ENCODE measurements at places on chromosomes 2 and 18.

DNA sequence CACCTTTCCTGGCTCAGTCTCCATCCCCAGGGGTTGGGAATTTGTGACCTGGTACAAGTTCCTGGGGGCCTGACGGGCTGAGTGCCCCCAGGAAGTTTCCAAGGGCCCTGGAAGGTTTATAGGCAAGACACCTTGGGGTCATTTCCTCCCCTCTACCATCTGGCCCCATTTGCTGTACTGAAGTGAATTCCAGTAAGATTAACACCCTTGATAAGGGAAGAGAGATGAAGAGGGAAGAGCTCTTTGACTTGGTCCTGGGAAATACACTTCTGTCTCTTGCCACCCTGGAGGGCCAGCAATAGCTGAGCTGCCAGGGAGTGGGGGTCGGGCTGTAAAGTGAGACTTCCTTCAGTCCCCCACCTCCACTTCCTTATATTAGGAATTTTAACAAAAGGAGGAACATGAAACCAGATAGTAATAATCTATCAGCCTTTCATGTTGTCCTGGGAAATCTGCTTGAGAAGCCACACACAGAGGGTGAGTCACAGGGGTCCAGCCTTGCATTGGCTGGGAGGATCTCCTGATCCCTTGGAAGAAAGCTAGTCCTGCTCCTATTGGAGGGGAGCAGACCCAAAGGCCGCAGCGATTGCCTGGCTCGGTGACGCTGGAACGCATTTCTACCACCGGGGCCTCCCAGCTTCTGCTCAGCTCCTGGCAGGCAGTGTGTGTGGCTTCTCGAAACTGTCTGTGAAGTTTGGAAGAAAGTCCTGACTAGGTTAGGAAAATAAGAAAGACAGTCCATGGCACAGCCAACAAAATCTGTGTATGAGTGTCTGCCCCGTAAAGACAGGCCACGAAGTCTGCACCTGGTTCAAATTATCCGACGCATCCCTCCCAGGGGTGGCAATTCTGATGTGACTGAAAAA is 87.3 kb downstream of the ACAA2 start:
- DNase-seq = no peak

- no peak for DNase-seq
Measured at GRCh38 chr2:197673106-197673505, 2.3 kb downstream of the RFTN2 start.

- peak; percentile 55 for DNase-seq
Measured at GRCh38 chr2:225041207-225041850, 939 bp downstream of the DOCK10 start.

GRCh38 chr2:78132391-78133370 is 610.5 kb upstream of the LRRTM4 start:
- DNase-seq = no peak

DNA sequence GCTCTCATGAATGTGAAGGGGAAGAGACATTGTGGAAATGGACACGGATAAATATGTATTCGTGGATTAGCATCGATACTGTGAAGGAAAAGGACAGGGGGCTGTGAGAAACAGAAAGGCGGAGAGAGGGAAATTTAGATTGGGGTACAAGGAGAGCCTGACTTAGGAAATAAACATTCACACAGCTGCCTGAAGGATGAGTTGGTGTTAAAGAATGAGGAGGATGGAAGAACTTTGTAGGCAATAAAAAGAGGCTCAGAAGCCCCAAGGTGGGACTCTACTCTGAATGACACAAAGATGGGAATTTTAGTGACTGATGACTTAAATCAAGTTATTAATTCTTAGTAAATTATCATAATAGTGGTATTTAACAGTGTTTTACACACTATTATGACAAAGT is 10.1 kb downstream of the MYO1B start:
- no peak for DNase-seq

DNA sequence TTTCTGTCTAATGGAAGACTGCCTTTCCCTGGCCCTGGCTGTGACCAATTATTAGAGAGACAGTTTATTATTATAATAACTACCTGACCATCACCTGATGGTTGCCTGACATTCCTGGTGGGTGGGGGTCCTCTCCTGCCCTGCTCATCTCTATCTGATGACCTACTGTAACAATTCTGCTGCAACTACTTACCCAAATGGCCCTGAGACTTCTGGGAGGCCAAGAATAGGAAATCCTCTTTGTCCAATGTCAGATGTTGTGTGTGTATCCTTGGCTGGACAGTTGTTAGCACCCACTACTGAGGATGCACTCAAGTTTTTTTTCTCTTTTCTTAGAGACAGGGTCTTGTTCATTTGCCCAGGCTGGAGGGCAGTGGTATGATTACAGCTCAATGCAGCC is 110.3 kb downstream of the DDX1 start:
- DNase-seq = no peak

DNA sequence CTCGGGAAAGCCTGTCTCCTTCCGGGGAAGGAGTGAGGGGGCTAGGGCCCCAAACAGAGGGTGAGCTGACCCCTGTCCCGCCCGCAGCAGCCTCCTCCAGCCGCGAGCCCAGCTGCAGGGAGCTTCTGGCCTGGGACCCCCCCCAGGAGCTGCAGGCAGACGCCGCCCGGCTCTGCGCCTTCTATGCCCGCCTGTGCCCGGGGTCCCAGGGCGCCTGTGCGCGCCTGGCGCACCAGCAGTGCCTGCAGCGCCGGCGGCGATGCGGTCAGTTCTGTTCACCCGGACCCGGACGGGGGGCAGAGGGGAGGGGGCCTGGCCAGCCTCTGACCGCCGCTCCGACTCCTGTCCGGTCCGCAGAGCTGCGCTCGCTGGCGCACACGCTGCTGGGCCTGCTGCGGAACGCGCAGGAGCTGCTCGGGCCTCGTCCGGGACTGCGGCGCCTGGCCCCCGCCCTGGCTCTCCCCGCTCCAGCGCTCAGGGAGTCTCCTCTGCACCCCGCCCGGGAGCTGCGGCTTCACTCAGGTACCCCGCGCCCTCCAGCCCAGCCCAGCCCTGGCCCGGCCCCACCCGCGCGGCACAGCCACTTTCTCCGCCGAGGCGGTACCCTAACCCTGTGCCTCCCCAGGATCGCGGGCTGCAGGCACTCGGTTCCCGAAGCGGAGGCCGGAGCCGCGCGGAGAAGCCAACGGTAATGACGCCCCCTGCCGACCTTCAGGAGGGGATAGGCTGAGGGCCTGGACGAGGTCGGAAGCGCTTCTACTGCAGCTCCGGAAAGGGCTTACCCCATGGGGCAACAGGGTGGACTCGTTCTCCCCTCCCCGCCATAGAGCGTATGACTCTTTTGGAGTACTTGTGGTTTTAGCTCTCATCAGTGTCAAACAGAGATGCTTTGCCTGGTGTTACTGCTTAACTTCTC is 2.0 kb upstream of the CHRND start:
- no peak for DNase-seq

GRCh38 chr2:203645831-203646230 is 60.6 kb upstream of the CD28 start:
- no peak for DNase-seq

DNA sequence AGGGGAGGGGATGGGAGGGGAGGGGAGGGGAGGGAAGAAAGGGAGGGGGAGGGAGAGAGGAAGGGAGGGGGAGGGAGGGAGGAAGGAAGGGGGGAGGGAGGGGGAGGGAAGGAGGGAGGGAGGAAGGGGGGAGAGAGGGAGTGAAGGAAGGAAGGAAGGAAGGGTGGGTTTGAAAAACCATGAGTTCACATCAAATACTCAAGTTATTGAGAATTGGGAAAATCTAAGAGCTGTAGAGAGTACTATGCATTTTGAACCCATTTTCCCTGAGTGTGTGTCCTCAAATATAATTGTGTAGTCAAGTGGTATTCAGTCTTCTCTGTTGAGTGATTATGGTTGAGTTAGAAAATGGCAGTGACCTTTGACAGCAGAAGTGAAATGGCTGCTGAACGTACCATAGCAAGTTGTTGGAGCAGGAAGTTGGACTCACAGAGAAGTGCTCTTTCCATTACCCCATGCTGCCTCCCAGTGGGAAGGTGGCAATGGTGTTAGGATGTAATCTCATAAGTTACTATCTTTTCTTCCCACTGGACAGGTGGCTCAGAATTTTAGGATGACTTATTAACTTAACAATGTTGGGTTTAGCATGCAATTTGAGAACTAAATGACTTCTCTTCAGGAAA is 214.6 kb downstream of the SETBP1 start:
- DNase-seq = no peak

DNA sequence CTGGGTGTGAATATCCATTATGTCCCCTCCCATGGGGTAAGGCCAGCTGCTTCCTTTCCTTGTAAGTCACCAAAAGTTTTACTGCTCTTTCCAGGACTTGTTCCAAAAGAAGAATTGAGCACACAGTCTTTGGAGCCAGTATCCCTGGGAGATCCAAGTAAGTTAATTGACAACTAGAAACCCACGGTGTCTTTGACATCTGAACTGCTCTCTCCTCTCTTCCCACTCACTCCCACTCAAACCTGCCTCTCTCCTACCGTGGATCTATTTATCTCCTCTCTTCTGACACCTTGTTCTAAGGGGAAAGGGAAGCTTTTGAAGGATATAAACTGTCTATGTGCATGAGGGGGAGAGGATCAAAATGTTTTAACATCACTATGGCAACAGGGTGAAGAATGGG is 86.7 kb downstream of the VIT start:
- DNase-seq = no peak

DNA sequence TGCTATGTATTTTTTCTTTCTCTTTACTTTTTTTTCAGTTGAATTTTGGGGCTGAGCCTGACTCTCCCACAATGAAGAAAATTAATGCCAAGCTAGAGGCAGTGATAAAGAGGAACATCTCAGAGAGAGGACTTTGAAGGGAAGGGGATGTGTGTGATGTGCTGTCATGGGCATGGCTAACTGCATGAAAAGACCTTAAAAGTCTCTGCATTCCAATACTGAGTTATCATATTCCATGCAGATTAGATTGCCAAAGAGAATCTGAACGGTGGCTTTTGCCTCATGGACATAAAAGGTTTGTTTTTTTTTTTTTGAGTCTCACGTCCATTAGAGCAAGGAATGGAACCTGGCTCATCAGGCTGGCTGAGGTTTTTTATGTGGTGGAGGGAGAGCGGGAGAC is 213.9 kb downstream of the PIK3C3 start:
- DNase-seq = no peak

GRCh38 chr2:235106874-235107639 is 155.2 kb downstream of the SH3BP4 start:
- DNase-seq = no peak

GRCh38 chr2:213766465-213766901 is 482.2 kb downstream of the SPAG16 start:
- DNase-seq = no peak

DNA sequence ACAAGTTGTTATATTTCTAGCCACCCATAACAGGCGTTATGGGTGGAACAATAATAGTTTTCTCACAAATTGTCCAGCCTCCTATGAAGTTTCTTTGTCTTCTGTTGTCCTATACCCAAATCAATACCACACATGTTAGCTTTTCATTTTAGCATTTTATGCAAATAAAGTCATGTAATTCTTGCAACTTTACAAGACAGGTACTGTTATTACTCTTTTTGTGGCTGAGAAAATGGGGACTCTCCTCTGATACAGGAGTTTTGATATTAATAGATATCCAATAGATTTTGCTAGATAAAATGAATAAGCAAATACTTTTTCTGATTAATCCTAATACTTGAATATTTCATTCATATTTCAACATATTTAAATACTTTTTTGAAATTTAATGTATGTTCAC is 151.0 kb downstream of the PMAIP1 start:
- DNase-seq = no peak

DNA sequence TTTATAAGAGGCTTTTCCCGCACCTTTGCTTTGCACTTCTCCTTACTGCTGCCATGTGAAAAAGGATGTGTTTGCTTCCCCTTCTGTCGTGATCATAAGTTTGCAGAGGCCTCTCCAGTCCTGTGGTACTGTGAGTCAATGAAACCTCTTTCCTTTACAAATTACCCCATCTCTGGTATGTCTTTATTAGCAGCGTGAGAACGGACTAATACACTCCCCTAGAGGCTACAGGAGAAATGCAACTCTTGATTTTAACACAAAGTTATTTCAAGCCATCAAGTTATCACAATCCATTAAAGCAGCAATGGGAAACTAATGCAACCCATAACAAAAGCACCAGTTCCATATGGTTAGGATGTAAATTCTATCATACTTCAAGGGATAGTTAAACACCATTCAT is 1378.8 kb upstream of the DDX18 start:
- DNase-seq = no peak

DNA sequence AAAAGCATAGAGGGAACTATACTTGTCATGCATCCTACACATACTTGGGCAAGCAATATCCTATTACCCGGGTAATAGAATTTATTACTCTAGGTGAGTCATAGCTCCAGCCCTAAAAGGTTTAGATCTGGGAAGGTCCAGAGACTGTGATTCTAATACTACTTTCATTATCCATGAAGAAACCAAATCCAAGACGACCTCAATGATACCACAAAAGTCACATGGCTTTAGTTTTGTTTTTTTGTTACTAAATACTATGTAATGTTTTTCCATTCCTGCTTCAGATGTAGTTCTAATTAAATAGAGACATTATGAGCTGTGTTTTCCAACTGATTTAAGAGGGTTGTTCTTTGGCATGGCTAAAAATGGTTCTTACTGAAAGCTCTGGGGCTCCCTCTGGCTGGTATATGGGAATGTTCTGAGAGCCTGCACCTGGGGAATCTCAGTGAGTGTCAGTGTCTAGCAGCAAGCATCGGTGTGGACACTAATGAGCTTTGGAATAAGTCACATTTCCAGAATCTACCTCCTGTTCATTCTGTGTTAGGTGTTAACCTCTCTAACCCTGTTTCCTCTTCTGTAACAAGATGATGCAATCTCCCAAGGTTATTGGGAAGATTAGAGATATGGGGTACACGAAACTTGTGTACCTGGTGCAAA is 20.5 kb upstream of the IL1RL2 start:
- no peak for DNase-seq

- DNase-seq = no peak
Measured at GRCh38 chr2:11367170-11367730, 22.8 kb upstream of the ROCK2 start.

DNA sequence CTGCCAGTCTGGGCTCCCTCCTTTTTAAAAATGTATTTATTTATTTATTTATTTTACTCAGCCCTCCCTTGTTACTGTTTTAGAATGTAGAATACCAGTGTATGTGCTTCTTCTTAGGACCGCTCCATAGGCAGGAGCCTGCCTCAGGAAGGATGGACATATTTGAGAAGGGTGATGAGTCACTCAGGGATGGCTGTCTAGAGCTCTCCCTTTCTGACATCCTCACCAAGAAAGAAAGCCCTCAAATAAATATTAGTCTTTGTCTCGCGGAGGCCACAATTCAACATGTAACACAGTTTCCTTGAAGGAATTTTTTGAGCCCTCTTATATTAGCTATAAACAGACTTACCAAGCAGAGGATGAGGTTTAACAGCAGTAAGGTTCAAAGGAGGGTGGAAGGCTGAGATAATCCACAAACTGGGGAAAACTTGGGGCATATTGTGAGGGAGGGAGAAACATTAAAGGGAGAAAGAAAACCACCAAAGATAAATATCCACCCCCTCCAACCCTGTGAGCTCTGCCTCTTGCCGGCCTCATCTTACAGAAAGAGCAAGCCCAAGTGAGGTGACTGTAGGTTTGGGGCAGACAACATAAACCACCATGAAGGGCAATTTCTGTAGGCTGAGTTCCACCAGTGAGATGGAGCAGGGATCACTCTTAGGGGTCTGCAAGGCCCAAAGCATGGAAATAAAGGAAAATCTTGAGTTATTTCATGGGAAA is 163.4 kb downstream of the LRRTM1 start:
- no peak for DNase-seq

GRCh38 chr18:31077878-31078277 is 24.3 kb downstream of the DSC2 start:
- DNase-seq = no peak

Data from activated gamma-delta T cell treated with anti-CD3 and anti-CD28 coated beads, Interleukin-2, amount 50 U/mL, for 16 hours (primary cell).